ENCODE measurements at places on chromosomes 2 and 18.

DNA sequence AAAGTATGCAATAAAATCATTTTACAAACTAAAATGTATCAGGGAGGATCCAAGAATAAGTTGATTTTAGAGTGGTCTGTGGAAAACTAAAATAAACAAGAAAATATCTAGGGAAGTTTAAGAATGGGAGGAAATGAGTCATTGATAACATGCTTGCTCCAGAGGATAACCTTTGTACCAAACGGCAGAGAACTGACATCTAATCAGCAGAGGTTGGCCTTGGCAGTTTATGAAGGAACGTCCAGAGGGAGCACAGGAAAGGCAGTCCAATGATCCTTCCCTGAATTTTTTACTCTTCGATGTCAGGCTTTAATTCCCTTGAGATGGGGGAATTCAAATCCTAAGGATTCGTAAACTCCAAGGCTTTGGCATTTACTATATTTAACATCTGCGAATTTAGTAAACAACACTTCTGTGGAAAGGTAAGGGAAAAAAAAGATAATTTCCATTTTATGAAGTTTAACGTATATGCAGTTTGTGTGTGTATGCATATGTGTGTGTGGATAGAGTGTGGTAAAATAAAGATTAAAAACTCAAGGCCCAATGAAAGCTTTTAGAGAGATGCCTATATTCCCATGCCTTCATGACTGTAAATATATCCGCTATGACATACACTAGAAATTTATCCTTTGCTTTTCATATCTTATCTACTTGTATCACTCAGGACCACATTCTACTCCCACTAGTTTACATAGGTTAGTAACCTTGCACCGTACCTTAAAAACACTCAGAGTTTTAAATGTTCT is 8.7 kb upstream of the INPP1 start:
- DNase-seq: no peak

DNA sequence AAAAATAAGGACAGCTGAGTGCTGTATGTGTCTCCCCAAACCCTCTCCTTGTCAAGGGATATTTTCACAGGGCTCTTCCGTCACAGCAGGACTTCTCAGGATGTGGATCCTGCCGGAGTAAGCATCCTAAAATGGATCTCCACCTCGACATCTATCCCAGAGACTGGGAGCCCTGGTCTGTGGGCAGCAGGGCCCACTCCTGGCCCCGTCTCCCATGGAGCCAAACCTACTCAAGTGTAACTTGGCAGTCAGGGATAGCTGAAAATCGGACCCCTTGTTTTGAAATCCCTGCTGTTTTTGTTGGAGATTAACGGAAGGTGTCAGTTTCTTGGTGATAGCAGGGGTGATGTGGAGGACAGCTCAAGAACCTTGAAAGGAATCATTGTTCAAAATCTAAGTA is 109.0 kb upstream of the TWIST2 start:
- DNase-seq: no peak

GRCh38 chr18:49762191-49763077 is 50.9 kb downstream of the ACAA2 start:
- no peak for DNase-seq

DNA sequence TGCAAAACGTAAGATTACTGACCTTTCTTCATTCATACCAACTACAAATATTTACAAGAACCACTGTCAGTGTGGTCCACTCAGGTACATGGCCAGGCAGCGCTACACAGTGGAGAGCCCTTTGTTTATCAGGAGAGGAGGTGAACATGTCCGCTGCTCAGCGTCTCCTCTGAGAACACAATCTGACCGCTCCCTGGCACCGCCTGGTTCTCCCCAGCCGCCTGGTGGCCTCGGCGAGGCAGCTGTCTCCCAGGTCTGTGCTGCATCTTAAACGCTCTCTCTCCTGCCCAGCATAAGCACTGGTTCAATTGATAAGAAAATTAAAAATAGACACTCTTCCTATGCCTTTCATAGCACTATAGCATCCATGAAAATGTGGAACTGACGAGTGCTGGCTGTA is 146.8 kb upstream of the PXDN start:
- DNase-seq: no peak

DNA sequence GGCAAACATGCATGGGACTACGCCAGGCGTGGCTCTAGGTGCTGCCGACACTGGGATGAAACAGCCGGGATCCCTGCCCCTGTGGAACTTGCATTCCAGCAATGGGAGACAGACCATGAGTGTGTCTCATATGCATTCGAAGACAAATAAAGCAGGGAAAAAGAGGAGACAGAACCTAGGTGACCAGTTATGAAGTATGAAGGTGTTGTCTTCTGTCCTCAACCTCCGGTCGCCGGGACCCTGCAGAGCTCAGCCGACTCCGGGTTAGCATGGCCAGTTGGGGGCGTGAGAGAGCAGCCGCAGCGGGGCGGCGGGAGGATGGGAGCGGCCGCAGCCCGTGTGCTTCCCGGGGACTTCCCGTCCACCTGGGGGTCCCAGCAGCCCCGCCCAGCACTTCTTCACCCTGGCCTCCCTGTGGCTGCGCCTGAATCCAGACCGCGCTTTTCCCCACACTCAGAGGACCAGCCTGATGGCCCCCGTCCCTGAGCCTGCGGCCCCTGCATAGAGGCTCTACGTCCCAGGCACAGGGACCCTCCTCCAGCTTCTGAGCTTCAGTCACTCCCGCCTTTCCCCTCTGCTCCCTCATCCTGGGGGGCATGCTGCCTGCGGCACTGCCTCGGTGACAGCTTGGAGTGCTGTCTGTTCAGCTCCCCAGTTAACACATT is 11.4 kb downstream of the ID2 start:
- peak; percentile 47 for DNase-seq

GRCh38 chr2:8980096-8980495 is 23.4 kb downstream of the MBOAT2 start:
- no peak for DNase-seq

GRCh38 chr18:24989760-24990593 is 362.0 kb downstream of the ZNF521 start:
- no peak for DNase-seq

GRCh38 chr2:108911807-108912628 is 77.0 kb downstream of the EDAR start:
- DNase-seq: no peak

DNA sequence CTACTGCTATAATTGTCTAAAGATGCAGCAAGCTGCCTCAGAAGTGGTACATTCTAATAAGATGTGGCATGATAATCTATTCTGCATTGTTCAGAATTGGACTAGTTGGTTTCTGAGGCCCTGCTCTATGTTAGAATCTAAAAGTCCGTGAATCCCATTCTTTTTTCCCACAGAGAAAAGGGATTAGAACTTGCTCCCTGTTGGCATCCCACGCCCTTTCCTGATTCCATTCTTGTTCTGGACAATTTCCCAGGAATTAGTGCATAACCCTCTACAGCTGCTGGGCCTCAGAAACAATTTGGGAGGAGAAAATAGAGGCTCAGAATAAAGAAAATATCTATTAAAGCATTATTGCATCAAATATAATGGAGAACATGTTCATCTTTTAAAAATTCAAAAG is 282.7 kb downstream of the NRXN1 start:
- DNase-seq: no peak

GRCh38 chr2:109615637-109616144 is 1.5 kb downstream of the SOWAHC start:
- no peak for DNase-seq

DNA sequence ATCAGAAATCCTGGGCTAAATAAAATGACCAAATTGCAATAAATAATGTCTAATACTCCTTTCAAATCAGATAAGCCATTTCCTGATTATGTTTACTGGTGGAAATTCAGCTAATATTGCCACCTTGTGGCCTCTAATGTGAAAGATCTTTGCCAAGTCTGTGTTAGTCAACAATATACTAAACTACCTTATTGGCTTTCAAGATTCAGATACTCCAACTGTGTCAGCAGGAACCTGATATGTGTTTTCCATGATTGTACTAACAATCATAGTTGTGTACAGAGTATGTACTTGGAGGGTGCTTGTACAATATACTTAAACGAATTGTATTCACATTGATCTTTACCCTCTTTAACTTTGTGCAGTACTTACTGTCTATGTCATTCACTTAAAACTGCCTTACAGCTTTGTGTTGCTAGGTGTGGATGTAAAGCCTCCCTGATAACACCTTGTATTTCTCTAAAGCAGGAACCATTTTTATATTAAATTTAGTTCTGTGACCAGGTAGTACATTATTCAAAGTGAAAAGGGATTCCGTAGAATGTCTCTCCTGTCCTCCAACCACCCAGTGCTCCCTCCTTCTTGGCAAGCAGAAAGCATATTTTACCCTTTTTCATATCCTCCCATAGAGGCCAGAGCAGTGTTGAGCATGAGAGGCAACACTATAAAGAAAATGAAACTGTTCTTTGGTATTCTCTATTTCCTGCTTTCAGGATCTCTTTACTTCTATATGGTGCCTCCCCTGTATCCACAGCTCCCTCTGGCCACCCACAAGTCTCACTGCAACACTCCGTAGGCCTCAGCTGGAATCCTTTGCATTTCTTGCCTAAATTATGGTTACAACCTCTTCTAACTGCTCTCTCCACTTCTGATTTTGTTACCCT is 75.2 kb upstream of the C2orf15 start:
- peak; percentile 59 for DNase-seq

All from OCI-LY7 (cell line).